Chondrocyte (in vitro differentiated cells): ENCODE measurements at places on chromosomes 16 and 17. TPM values are rescaled to one million over a fixed set of nuclear protein-coding genes. Genes with fewer than 3 reads are reported as not detected.

- DNase-seq, result no peak
These were observed 3.9 kb downstream of the TELO2 start for GRCh38 chr16:1497014-1497598.

DNA sequence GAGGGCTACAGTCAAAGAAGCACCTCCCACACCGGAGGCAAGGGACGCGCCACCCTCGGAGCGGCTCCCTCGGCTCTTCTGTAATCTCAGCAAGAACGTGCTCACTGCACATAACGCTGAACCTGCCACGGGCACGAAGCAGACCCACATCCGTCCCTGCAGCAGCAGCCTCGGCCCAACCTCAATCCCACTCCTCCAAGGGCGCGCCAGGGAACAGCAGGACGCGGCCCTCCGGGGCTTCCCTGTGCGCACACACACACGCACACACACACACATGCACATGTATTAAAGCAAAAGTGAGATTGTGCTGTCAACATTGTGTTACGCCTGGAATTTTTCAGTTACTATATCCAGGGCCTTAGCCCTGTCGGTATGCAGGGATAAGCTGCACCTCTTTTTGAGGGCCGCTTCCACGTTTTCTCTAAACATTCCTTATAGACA lies 54.0 kb downstream of the TBC1D16 start:
- peak; percentile 68 for DNase-seq

GRCh38 chr16:9286930-9287329 lies 195.5 kb downstream of the HAPSTR1 start:
- DNase-seq, result no peak

DNA sequence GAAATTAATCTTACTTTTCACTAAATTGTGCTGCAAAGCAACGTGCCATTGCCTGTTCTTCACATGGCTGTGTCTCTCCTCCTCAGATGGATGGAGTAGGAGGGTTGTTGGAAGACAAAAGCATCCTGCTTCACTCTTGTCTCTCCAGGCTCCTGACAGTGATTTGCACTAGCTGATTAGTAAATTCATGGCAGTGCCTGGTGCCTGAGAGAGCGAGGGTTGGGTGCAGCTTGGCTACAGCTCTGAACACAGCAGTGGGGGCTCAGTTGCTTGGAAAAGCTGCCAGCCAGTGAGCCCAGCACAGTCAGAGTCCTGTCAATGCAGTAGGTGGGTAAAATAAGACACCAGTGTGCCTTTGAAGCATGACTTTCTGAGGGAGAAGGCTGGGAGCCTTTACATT lies 37.4 kb downstream of the CDH13 start:
- no peak for DNase-seq

DNA sequence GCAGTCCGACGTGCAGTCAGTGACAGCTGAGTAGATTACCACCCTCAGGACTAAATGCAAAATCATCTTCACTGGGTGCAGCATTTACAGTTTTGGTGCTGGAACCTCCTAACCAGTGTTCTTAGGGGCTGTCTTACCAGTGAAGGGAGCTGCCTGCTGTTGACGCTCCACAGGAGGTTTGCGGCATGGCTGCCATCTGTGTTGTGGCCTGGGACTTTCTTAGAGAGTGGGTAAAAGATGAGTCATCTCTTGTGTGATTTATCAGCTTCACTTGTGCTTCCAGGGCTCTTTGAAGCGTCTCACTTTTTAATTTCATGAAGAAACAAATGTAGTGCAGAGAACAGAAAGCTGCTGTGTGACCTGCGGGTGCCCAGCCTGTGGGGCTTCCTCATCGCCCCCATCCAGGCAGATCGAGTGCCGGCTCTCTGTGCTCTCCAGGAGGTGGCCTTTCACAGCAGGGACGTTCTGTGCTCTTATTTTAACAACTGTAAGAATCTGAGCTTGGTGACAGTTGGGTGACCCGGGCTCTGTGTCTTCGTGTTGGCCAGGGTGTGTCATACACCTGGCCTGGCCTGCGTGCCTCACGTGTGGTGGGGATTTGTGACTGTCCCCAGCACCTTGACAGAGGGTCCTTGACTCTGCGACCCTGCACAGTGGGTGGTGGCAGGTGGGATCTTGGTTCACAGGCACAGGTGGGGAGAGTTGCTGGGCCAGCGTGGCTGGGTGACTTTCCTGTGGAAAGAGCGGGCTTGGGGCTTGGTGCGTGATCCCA lies 24.3 kb upstream of the ZNF750 start:
- peak; percentile 25 for DNase-seq

- no peak for DNase-seq
These were observed 7.6 kb upstream of the BAIAP3 start for GRCh38 chr16:1325673-1326371.

- DNase-seq, result no peak
These were observed 4.0 kb downstream of the GSDMA start for GRCh38 chr17:39966771-39967170.

Gene PTX4
- not detected in 3 replicates for total RNA-seq
